Fibroblast of lung (primary cell): ENCODE measurements at places on chromosomes 1 and 21. TPM values are rescaled to one million over a fixed set of nuclear protein-coding genes. Genes with fewer than 3 reads are reported as not detected.

DNA sequence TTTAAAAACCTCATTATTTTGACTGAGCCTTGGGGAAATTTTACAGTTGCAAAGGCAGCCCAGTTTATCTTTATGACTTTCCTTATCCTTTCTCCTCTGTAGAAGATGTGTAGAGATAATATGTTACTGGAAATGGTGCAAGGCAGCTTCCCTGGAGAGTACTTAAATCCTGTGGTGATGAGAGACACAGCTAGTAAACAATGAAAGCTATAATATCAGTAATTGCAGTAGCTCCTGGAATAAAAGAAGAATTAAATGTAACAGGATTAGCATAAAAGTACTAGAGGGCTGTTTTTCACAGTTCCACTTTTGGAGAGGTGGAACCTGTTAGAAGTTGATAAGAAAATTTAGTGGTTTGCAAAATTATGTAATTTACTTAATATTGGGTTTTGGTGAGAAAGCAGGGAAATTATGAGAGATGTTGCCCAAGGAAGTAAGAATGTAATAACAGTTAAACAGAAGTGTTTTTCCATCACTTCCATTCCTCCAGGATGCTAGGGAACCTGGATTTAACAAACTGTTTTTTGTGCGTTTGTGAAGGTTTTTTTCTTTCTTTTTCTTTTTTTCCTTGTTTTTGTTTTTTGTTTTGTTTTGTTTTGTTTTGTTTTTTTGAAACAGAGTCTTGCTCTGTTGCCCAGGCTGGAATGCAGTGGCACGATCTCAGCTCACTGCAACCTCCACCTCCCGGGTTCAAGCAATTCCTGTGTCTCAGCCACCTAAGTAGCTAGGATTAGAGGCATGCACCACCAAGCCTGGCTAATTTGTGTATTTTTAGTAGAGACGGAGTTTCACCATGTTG, 15.7 kb upstream of the EDEM3 start:
- DNase-seq, result no peak

GRCh38 chr1:47596328-47596727, 158.5 kb downstream of the FOXD2 start:
- no peak for DNase-seq

DNA sequence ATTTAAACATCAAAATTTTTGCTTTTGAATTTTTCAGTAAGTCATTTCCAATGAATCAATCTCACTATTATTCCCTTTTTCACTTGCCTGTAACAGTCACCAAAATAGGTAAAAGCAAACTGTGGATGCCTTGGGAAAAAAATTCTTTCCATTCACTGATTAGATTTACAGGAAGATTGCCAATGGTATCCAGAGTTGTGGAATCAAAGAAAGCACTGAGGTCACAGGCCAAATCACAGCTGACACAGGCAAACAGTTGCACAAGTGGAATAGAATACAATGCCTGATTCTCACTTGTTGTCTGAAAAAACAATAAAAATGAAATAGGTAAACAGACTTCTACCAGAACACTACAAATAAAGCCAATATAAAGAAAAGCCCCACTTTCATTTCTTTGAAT, 48.4 kb downstream of the LTN1 start:
- DNase-seq, result no peak

DNA sequence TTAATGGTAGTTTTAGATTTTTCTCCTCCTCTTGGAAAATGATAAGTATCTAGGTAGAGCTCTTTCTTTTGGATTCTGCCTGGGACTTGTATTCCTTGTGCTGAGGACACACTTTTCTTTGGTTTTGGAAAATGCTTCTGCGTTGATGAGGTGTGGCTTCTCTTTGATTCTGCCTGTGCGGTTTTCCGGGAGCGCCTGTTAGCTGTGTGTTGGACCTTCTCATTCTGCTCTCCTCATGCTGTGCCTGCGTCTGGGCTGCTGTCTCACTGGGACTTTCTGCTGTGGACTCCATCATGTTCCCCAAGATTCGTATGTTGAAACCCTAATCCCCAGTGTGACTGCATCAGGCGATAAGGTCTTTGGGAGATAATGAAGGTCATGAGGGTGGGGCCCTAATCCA, 21.0 kb downstream of the C1orf174 start:
- no peak for DNase-seq

- DNase-seq, result peak; percentile 52
These were observed 23.6 kb upstream of the ATP5PO start for GRCh38 chr21:33939226-33939625.

- DNase-seq, result peak; percentile 66
These were observed 36.0 kb downstream of the WNT2B start for GRCh38 chr1:112544751-112545150.

The SPRTN gene
- total RNA-seq, result 13.1 and 16.0 TPM in 2 replicates

The CRABP2 gene
- total RNA-seq, result 33.4 and 70.4 TPM in 2 replicates
